Pulmonary artery endothelial cell (primary cell): ENCODE measurements at places on chromosomes 7 and 10.

GRCh38 chr7:107145067-107145838 is 23.6 kb upstream of the HBP1 start:
- no peak for DNase-seq

DNA sequence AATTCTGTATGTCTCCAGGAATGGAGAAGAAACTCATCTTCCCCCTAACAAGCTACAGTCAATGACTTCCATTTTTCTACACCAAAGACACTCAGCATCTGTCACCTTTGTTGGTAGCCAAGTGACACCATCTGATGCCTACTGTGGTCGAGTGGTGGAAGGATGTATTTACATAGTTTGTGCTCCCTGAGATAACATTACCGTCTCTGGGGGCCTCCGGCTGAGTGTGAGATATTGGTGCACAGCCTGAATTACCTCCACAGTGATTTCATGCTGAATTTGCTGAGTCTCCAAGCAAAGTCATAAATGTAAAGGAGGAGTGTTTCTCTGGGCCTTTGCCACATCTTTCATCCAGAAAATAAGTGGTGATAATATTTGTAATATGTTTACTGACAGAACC is 114.0 kb downstream of the GRID1 start:
- DNase-seq, result no peak

DNA sequence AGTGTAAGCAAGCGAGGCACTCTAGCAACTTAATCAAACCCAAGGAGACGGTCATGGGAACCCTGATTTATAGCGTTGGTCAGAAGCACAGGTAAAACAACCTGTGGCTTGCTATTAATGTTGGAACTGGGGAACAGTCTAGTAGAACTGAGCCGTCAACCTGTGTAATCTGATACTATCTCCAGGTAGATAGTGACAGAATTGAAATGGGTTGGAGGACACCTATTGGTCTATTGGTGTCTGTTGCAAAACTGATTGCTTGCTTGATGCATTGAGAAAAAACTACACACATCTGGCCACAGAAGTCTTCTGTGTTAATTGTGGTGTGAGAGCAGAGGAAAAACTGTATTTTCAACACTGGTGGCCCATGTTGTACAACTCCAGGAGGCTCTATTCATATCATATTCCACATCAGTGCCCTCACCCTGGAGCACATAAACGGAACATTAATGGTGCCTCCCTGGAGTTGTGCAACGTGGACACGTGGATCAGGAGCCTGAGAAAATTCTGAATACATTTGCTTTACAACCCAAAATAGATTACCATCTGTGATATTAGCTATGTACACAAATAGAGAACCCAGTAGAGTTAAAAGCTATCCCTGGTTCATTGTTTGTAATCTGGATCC is 112.2 kb downstream of the MYO3A start:
- DNase-seq, result no peak

- no peak for DNase-seq
Measured at GRCh38 chr10:130027716-130028464, 63.8 kb upstream of the EBF3 start.
